ENCODE measurements at places on chromosomes 12 and 14. TPM values are rescaled to one million over a fixed set of nuclear protein-coding genes. Genes with fewer than 3 reads are reported as not detected.

DNA sequence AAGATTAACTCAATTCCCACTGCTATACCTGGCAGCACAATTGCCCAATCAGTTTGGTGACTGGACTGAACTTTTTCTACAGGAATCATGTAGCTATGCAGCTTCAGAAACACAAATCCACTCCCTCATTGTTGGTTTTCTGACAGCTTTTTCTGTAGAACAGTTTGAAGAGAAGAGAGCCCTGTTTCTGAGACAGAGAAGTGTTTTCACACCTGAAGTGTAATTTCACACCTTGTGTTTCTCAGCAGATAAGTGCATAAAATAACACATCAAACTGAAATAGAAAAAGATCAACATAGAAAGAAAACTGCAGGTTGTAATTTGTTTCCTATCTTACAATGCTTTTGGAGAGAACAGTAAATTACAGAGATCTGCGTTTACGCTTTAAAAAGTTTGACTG is 335.6 kb downstream of the SNAPC1 start:
- DNase-seq = no peak

DNA sequence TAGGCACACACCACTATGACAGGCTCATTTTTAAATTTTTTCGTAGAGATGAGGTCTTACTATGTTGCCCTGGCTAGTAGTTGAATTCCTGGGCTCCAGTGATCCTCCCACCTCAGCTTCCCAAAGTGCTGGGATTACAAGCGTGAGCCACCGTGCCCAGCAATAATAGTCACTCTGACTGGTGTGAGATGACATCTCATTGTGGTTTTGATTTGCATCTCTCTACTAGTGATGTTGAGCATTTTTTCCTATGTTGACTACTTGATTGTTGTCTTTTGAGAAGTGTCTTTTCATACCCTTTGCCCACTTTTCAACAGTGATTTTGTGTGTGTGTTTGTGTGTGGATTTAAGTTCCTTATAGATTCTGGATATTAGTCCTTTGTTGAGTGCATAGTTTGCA is 26.3 kb downstream of the ATP2A2 start:
- no peak for DNase-seq

DNA sequence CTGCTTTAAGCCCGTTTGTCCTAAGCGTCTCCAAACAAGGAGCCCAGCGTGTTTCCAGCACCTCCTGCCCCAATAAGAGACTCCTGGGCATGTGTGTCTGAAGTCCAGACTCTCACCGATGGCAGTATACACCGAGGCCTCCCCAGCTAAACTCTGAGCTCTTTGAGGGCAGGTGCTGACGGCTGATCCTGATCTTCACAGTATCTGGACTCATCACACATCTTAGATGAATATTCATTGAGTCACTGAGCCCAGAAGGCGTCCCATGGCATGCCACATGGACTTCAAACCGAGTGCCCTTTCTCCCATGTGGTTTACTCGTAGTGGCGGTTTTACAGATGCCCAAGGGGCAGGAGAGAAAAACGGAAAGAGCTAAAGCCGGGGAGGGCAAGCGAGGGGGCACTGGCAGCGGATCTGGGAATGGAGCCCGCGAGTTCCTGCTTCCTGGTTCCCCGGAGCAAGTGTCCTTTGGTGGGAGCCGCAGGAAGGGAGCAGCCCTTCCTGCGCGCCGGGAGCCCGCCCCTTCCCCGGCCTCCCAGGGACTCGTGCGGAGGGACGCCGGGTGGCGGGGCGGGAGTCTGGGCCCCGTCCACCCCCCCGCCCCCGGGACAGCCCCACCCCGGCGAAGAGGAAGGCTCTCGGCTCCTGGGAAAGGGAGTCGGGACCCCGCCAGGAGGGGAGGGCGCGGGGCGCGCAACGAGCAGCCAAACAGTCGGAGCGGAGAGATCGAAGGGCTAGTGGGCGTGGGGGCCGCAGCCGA is 585 bp upstream of the TEAD4 start:
- no peak for DNase-seq

DNA sequence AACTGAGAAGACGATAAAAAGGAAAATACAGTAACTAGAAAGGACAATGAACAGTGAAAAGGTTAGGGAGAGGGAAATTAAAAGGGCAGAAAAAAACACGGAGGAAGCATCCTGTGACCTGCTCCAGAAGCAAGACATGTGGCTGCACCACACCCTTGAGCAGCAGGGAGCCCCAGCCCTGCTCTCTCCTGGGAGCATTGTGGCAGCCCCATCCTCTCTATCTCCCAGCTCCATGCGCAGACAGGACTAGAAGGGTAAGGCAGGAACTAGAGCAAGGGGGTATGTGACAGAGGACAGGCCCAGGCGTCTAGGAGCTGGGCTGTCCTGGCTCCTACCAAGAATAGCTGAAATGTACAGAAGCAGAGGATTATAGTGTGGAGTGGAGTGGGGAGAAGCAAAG is 38.6 kb upstream of the SMUG1 start:
- no peak for DNase-seq

DNA sequence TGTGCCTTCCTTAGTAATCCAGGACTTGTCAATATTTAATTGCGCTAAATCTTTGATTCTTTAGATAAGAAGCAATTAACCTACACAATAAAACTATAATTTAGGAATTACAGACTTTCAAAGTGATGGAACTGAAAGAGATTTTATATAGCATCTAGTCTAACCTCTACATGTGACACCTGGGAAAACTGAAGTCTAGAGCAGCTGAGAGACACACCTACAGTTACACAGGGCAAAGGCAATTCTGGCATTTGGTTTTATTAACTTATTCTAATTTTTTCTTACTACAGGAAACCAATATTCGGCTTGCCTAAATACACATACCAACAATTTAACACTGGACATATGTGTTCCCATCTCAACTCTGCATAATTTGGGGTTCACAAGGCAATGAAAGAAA is 196.5 kb downstream of the STXBP6 start:
- DNase-seq = no peak

- no peak for DNase-seq
Observed at GRCh38 chr12:570921-571794, 92.1 kb downstream of the NINJ2 start.

- DNase-seq = no peak
Observed at GRCh38 chr14:98270201-98270600, 1001.8 kb downstream of the BCL11B start.

- DNase-seq = no peak
Observed at GRCh38 chr14:95235351-95235750, 78.0 kb upstream of the DICER1 start.

DNA sequence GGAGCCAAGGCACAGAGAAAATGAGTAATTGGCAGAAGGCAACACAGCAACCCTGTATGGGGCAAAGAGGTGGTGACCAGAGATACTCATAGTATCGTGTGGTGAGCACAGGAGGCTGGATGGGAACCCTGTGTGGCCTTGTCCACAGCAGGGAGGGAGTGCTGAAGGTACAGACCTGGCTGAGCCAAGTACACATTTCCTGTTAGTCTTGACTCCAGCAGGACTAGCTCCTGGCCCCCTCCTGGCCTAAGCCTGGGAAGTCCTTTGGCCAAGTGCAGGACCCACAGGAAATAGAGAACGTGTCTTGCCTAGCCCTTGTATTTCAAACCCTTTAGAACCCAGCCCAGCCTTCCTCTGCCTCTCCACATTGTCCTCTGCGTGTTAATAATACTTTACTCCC is 289.8 kb upstream of the PWP1 start:
- DNase-seq = no peak

GRCh38 chr14:98909251-98909944 is 362.6 kb downstream of the BCL11B start:
- DNase-seq = no peak

- no peak for DNase-seq
Observed at GRCh38 chr14:53893374-53893773, 63.3 kb downstream of the BMP4 start.

DNA sequence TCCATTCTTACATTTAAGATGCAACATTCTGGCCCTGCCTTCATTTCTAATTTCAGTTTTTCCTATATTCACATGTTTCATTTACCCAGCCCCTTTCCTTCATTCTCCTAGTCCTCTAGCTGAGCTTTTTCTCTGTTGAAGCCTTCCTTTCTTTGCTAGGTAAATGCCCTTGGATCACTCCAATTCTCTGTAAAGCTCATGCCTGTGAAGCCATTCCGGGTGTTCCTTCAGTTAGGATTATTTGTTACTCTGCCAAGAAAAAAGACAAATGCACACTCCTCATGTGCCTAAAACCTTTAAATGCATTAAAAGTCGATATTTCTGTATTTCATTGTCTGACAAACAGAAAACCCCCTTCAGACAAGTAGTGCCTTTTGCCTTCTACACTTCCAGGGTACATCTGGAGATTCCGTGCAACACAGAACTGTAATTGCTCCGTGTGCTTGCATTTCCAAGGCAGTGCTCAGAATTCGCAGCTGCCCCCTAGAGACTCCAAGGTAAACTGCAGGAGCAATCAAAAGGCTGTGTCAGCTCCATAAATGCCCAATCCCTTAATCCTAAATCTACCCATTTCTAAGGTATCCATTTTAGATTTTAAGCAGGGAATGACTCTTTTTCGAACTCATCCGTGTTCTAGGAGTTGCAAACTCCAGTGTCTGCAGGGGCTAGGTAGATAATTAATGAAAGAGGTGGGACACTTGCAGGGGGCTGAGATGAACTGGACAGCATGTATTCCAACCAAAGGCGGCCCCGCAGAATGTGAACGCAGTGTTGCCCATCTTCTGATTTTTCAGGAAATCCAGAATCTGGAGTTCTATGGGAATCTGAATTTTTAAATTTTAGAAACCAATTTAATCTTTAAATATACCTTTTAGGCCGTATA is 320.2 kb downstream of the GRIN2B start:
- DNase-seq = peak; percentile 43

GRCh38 chr14:30855345-30856037 is 18.9 kb upstream of the COCH start:
- DNase-seq = no peak

DNA sequence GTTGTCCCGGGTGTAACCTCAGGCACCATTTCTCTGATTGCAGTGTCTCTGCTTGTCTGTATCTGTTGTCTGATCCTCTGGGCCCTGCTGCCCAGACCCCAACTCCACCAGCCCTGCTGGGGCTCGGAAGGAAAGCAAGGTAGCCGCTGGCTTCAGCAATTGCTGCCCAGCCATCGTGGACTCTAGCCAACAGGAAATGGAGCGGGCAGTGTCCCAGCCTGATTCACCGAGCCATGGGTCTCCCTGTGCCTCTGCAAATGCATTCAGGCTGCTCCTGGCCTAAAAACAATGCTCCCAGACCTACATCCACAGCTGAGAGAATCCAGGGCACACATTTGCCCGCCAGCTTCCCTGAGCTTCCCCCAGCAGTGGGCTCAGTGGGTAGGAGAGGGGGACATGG is 9.2 kb downstream of the TUNAR start:
- DNase-seq = no peak

DNA sequence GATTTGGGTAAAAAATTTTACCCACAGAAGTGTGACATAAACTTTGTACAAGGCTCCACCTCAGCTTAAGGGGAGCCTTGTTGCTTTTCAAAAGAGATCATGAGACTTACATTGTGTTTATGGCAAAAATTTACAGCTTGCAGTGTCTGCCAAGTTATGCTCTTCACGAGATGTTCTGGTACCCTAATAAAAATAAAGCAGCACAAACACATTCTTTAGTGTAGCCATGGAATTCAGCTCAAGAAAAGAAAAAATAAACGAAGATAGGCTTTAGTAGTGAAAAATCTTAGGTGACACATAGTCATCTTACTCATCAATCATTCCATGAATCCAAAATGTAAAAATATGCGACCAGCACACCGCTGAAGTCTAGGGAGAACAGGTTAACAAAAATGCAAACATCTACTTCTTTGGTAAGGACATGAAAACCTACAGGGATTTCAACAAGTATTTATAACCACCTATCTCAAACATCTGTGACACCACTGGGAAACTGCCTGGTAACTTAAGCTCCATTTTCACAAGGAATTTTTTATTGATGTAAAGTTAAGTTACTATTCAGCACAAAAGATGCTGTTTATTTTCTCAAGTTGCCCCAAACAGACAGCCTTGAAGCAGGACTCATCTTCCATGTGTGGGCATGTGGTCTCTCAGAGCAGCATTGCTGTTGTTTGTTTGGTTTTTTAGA is 32.9 kb downstream of the DMAC2L start:
- DNase-seq = no peak

DNA sequence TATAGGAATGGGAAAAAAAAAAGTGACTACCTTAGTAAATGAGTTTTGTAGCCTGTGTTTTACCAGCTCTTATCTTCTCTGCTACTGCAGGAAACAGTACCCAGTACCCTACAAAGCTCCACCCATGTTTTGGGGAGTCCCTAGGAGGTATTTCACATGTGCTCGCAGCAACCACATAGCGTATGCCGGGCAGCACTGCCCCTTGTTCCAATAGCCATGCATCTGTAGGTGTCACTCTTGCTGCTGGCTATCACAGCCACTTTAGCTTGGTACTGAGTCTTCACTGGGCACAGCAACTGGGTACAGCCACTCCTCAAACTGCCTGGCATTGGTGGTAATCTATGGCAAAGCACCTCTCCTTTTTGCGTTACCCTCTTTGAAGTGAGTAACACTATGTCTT is 2.0 kb upstream of the MDM1 start:
- DNase-seq = no peak

DNA sequence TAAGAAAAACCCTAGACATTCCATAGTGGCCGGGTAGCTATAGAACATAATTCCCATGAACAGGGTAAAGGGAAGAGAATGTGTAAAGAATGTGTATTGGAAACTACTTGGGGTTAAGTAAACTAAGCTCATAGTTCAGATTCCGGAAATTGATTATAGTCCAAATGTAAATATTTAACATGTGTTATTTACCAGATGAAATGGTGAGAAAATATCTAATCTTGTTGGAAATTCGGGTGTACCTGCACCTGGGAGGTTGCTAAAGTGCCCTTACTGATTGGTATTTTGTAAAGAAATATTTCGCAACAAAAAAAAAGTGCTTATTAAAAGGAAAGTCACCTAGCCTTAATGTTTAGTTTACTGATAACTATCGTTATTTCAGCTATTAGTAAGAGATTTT is 14.4 kb downstream of the RASSF9 start:
- DNase-seq = no peak

DNA sequence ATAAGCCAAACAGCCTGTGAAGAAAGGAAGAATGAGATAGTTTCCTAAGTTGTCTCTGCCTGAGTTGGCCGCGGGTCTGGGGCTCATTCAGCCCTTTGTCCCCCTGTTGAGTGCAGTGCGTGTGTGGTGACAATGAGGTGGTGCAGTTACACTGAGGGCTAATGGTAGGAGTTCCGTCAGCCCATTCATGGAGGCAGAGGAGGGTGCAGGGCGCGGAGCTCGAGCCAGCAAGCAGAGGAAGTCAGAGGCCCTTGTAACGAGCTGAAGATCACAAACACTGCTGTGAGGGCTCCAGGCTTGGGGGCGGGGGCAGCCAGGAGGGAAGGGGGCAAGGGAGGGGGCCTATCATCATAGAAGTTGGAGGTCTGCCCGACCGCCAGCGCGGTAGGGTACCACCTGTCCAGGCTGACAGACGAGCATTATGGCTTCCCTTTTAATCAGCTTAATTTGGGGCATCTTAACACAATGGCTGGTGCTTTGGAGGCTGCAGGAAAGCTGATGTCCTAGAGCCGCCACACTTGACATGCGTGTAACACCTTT is 20.5 kb downstream of the CCND2 start:
- DNase-seq = no peak

- no peak for DNase-seq
Observed at GRCh38 chr12:93442411-93443340, 929 bp upstream of the UBE2N start.

The CCDC91 gene
- 20.6 TPM for polyA plus RNA-seq

The TMPRSS12 gene
- 0.04 TPM for polyA plus RNA-seq

The ETFBKMT gene
- polyA plus RNA-seq = 2.3 TPM

The MGST1 gene
- 7.1 TPM for polyA plus RNA-seq

The NFATC4 gene
- polyA plus RNA-seq = 39.2 TPM

The TPH2 gene
- not detected for polyA plus RNA-seq

The HVCN1 gene
- 4.7 TPM for polyA plus RNA-seq

The KCNK13 gene
- polyA plus RNA-seq = 0.30 TPM

The PPP1R1A gene
- polyA plus RNA-seq = 72.4 TPM

The FAIM2 gene
- 7.9 TPM for polyA plus RNA-seq

The ASCL1 gene
- polyA plus RNA-seq = not detected

Measured in forelimb muscle (tissue), 1 donor.